ENCODE measurements at places on chromosomes 6 and 20. TPM values are rescaled to one million over a fixed set of nuclear protein-coding genes. Genes with fewer than 3 reads are reported as not detected.

Gene TTLL9
- not detected for total RNA-seq

- no peak overlapping the region for H3K4me3 ChIP-seq
- H3K36me3 ChIP-seq, result no peaks in the 10 kb centered on the region
- H3K27me3 ChIP-seq, result no peaks in the 10 kb centered on the region
- H3K27ac ChIP-seq, result no peak overlapping the region
- H3K4me1 ChIP-seq, result no peaks in the 10 kb centered on the region
Measured at GRCh38 chr6:98452685-98453084, 381.7 kb upstream of the POU3F2 start.

- no peaks in the 10 kb centered on the region for H3K36me3 ChIP-seq
- no peaks in the 10 kb centered on the region for H3K4me1 ChIP-seq
- no peak overlapping the region for H3K4me3 ChIP-seq
Measured at GRCh38 chr20:36125097-36125496, 29.4 kb upstream of the EPB41L1 start.

- H3K4me1 ChIP-seq, result no peaks in the 10 kb centered on the region
- no peak overlapping the region for H3K4me3 ChIP-seq
- H3K27ac ChIP-seq, result no peak overlapping the region
- H3K27me3 ChIP-seq, result no peaks in the 10 kb centered on the region
- DNase-seq, result no peak
Measured at GRCh38 chr6:53588816-53589509, 44.1 kb upstream of the GCLC start.
